Ovary (tissue), 10 donors: ENCODE measurements at places on chromosomes 1 and 21. TPM values are rescaled to one million over a fixed set of nuclear protein-coding genes. Genes with fewer than 3 reads are reported as not detected.

- H3K4me1 ChIP-seq, result peaks cover 2% of the 10 kb centered on the region
- no peaks in the 10 kb centered on the region for H3K27me3 ChIP-seq
- H3K36me3 ChIP-seq, result no peaks in the 10 kb centered on the region
- H3K4me3 ChIP-seq, result no peak overlapping the region
- no peak overlapping the region for H3K27ac ChIP-seq
- no peak for DNase-seq
Observed at GRCh38 chr1:193083365-193084088, 21.7 kb downstream of the GLRX2 start.

GRCh38 chr1:68276448-68276847, 44.1 kb upstream of the WLS start:
- no peak overlapping the region for H3K4me3 ChIP-seq
- H3K27ac ChIP-seq, result no peak overlapping the region
- H3K36me3 ChIP-seq, result no peaks in the 10 kb centered on the region
- no peak for DNase-seq
- no peaks in the 10 kb centered on the region for H3K4me1 ChIP-seq

DNA sequence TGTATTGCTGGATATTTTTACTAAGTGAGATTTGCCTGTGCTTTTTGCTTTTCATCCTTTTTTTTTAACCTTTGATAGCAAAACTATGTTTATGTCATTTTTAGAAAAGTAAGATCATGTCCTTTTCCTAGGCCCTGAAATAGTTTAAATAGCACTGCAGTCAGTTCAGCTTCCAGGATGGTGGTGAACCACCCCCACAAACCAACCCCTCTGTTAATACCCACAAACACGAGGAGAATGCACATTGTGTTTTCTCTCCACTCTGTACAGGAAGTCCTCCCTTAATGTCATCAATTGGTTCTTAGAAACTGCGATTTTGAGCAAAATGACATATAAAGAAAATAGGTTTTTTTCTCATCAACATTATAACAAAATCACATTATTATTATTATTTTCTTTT, 117.7 kb upstream of the DSCAM start:
- no peaks in the 10 kb centered on the region for H3K27me3 ChIP-seq
- no peaks in the 10 kb centered on the region for H3K4me1 ChIP-seq
- DNase-seq, result no peak
- no peaks in the 10 kb centered on the region for H3K36me3 ChIP-seq

- H3K27me3 ChIP-seq, result no peaks in the 10 kb centered on the region
- no peak for DNase-seq
- no peak overlapping the region for H3K4me3 ChIP-seq
- no peaks in the 10 kb centered on the region for H3K36me3 ChIP-seq
Observed at GRCh38 chr1:67133177-67133576, 1.6 kb downstream of the C1orf141 start.

GRCh38 chr1:200146100-200146499, 118.6 kb downstream of the NR5A2 start:
- DNase-seq, result no peak
- H3K27me3 ChIP-seq, result no peaks in the 10 kb centered on the region
- H3K27ac ChIP-seq, result no peak overlapping the region
- no peak overlapping the region for H3K4me3 ChIP-seq

GRCh38 chr1:92505015-92505692, 18.4 kb upstream of the GFI1 start:
- H3K36me3 ChIP-seq, result no peaks in the 10 kb centered on the region
- no peak overlapping the region for H3K27ac ChIP-seq
- no peak for DNase-seq
- no peaks in the 10 kb centered on the region for H3K4me1 ChIP-seq
- H3K27me3 ChIP-seq, result no peaks in the 10 kb centered on the region
- H3K4me3 ChIP-seq, result no peak overlapping the region

DNA sequence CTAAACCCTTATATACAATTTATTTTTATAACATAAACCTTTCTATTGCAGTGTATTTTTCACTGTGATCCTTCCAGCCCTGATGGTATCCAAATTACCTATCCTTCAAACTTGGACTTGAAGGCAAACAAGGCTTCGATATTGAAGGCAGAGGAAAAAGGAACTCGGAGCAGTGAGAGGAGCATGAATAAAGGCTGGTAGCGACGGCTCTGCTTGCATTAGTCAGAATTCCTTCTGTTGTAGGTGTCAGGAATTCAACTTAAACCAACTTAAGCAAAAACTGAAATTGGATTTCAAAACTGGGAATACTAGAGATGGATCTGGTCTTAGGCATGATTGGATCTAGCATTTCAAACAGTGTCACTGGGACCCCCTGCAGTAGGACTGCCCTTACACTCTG, 17.8 kb upstream of the SSX2IP start:
- H3K4me1 ChIP-seq, result no peaks in the 10 kb centered on the region
- no peaks in the 10 kb centered on the region for H3K27me3 ChIP-seq
- no peak overlapping the region for H3K4me3 ChIP-seq
- H3K36me3 ChIP-seq, result no peaks in the 10 kb centered on the region
- H3K27ac ChIP-seq, result no peak overlapping the region

DNA sequence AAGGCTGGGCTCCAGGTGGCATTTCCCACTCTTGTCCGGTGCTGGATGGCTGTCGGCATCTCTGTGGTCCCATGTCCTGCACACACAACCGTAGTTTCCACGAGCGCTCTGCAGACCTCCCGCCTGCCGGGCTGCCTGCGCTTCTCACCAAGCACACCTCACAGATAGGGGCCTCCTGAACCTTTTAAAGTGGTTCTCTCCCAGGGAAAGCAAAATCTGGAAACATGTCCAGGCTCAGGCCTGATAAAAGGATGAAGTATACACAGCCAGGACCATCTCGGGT, 46.2 kb downstream of the CAPN9 start:
- H3K4me3 ChIP-seq, result no peak overlapping the region
- no peak for DNase-seq
- no peaks in the 10 kb centered on the region for H3K36me3 ChIP-seq

DNA sequence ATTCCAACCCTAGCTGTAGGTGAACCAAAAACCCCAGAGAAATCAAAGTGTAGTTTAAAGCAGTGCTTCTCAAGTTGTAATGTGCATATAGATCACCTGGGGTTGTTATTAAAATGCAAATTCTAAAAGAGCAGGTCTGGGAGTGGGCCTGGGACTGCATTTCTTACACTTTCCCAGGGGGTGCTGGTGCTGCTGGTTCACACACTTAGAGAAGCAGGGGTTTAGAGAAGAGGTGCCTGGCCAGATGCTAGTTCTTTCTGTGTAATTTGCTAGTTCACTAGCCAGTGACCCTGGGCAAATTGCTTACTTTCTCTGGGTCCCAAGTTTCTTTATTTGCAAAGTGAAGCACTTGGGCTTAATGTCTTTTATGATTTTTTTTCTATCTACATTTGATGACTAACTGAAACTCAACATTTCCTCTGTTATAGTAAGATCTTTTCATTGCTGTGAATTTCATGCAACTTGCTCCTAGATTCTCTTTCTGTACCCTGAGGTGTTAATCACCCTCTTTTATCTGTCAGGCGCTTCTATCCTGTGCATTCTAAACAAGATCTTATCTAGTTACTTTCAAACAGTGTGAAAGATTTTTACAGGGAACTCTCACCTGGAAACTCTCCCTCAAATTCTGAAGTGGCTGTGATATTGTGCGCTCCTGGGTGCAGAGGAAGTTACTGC, 141.9 kb upstream of the UBE2U start:
- H3K27ac ChIP-seq, result no peak overlapping the region
- H3K36me3 ChIP-seq, result no peaks in the 10 kb centered on the region
- no peaks in the 10 kb centered on the region for H3K27me3 ChIP-seq
- H3K4me1 ChIP-seq, result peaks cover 3% of the 10 kb centered on the region

- DNase-seq, result no peak
- H3K27me3 ChIP-seq, result no peaks in the 10 kb centered on the region
- H3K4me3 ChIP-seq, result no peak overlapping the region
- no peaks in the 10 kb centered on the region for H3K36me3 ChIP-seq
Observed at GRCh38 chr1:86750076-86750475, 45.7 kb downstream of the SH3GLB1 start.

DNA sequence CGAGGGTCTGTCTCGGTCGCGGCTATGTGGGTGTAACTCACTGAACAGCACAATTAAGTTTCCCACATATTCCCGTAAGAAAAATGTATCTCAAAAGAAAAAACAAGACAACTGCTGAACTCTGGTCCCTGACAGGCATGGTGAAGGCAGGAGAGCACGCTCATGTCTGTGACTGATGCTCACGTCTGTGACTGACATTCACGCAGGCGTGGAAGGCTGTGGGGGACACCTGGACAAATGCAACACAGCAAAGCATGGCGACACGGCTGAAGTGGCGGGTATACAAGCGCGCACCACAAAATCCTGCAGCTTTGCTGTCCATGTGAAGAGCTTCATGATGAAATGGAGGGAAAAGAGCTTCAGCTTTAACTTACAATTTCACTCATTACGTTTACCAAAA, 6.0 kb downstream of the PTTG1IP start:
- H3K27me3 ChIP-seq, result no peaks in the 10 kb centered on the region
- no peaks in the 10 kb centered on the region for H3K36me3 ChIP-seq
- DNase-seq, result no peak
- H3K27ac ChIP-seq, result no peak overlapping the region
- H3K4me1 ChIP-seq, result peaks cover 25% of the 10 kb centered on the region
- H3K4me3 ChIP-seq, result no peak overlapping the region

- no peaks in the 10 kb centered on the region for H3K36me3 ChIP-seq
- no peak for DNase-seq
- no peak overlapping the region for H3K4me3 ChIP-seq
- no peaks in the 10 kb centered on the region for H3K27me3 ChIP-seq
Observed at GRCh38 chr1:55441489-55441888, 226.3 kb upstream of the USP24 start.

GRCh38 chr21:21196087-21196486, 197.9 kb downstream of the NCAM2 start:
- no peaks in the 10 kb centered on the region for H3K4me1 ChIP-seq
- H3K4me3 ChIP-seq, result no peak overlapping the region
- no peak overlapping the region for H3K27ac ChIP-seq
- no peaks in the 10 kb centered on the region for H3K36me3 ChIP-seq

- no peak for DNase-seq
- H3K4me1 ChIP-seq, result peaks cover 2% of the 10 kb centered on the region
- H3K27me3 ChIP-seq, result no peaks in the 10 kb centered on the region
- H3K27ac ChIP-seq, result no peak overlapping the region
Observed at GRCh38 chr1:111569913-111570312, 49.7 kb upstream of the RAP1A start.

GRCh38 chr1:63813829-63814277, 40.0 kb downstream of the ROR1 start:
- no peak overlapping the region for H3K4me3 ChIP-seq
- peak overlapping the region; percentile 28 for H3K27ac ChIP-seq
- peaks cover 7% of the 10 kb centered on the region for H3K4me1 ChIP-seq
- DNase-seq, result peak; percentile 29

- peaks cover 7% of the 10 kb centered on the region for H3K4me1 ChIP-seq
- no peaks in the 10 kb centered on the region for H3K36me3 ChIP-seq
- no peak overlapping the region for H3K27ac ChIP-seq
- no peaks in the 10 kb centered on the region for H3K27me3 ChIP-seq
- H3K4me3 ChIP-seq, result no peak overlapping the region
Observed at GRCh38 chr1:109542657-109543056, 3.0 kb downstream of the GPR61 start.

DNA sequence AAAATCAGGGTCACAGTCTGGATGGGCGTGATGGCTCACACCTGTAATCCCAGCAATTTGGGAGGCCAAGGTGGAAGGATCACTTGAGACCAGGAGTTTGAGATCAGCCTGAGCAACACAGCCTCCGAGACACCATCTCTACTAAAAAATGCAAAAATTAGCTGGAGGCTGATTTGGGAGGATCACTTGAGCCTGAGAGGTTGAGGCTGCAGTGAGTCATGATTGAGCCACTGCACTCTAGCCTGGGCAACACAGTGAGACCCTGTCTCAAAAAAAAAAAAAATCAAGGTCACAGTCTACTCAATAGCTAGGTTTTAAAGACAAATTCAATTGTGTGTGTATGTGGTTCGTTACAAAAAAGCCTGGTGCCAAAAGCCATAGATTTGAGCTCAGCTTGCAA, 34.4 kb downstream of the TRIM67 start:
- H3K27me3 ChIP-seq, result no peaks in the 10 kb centered on the region
- DNase-seq, result no peak
- H3K4me1 ChIP-seq, result no peaks in the 10 kb centered on the region

DNA sequence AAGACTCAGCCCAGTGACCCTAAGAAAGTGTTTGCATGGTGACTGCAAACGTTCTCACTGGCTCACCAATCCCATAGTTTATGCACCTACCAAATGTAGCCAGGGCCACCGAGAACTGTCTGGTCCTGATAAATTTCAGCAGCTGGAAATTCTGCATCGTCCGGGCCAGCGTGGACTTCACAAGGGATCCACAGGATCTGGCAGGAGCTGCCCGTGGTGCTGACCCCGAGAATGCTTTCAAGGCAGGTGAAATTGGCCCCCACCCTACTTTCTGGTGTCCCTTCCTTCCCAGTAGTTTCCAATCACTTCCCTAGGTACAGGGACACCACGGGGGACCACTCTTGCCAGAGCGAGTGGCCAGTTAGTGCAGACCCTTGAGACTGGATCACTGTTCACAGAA, 26.2 kb downstream of the UBASH3A start:
- no peaks in the 10 kb centered on the region for H3K4me1 ChIP-seq
- H3K27me3 ChIP-seq, result no peaks in the 10 kb centered on the region
- DNase-seq, result no peak
- no peak overlapping the region for H3K4me3 ChIP-seq
- no peak overlapping the region for H3K27ac ChIP-seq

DNA sequence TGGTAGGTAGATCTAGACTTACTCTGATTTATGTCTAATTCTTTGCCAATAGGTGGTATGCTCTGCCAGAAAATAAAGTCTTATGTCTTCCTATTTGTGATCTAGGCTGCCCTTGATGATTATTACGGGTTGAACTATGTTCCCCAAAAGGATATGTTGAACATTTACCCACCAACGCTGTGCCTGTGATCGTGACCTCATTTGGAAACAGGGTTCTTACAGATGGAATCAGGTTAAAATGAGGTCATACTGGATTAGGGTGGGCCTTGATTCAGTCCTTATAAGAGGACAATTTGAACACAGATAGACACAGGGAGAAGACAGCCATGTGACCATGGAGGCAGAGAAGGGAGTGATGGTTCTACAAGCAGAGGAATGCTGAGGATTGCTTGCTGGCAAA, 95.1 kb upstream of the BCAR3 start:
- no peak overlapping the region for H3K27ac ChIP-seq
- no peaks in the 10 kb centered on the region for H3K36me3 ChIP-seq
- H3K27me3 ChIP-seq, result no peaks in the 10 kb centered on the region
- no peaks in the 10 kb centered on the region for H3K4me1 ChIP-seq
- H3K4me3 ChIP-seq, result no peak overlapping the region

GRCh38 chr1:151581921-151582320, 29.9 kb upstream of the SNX27 start:
- H3K27ac ChIP-seq, result no peak overlapping the region
- H3K4me3 ChIP-seq, result no peak overlapping the region
- peaks cover 1% of the 10 kb centered on the region for H3K4me1 ChIP-seq
- H3K36me3 ChIP-seq, result no peaks in the 10 kb centered on the region
- H3K27me3 ChIP-seq, result no peaks in the 10 kb centered on the region

TMOD4 gene
- not detected for total RNA-seq

KCNAB2 gene
- total RNA-seq, result 5.9 TPM

CDA gene
- total RNA-seq, result 1.8 TPM

TRIM62 gene
- total RNA-seq, result 11.4 TPM

RGS21 gene
- not detected for total RNA-seq

SH2D2A gene
- 1.4 TPM for total RNA-seq

LCE1C gene
- not detected for total RNA-seq
